ENCODE measurements at places on chromosomes 4 and X.

GRCh38 chrX:40734971-40735324, 394 bp downstream of the MED14 start:
- peak; percentile 30 for DNase-seq

GRCh38 chr4:122819708-122820449, 6.8 kb upstream of the FGF2 start:
- DNase-seq, result no peak

- peak; percentile 87 for DNase-seq
Observed at GRCh38 chr4:68373513-68373912, 23.6 kb upstream of the YTHDC1 start.

GRCh38 chrX:41258226-41258625, 75.7 kb upstream of the DDX3X start:
- no peak for DNase-seq

DNA sequence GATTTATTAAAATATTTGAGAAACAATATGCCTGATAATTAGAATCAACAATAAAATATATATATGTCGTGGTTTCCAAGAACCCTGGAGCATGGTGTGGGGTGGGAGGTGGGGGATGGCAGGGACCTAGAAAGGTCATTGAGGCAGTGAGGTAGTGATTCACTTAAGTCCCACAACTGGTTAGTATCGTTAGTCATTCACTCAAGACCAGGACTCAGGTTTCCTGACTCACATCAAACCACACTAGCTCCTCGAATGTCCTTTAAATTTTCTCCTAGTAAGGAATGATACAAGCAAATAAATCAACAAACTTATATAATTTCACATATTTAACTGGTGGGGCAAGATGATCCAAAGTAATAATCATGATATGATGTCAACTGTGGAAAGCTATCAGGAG, 158.8 kb upstream of the AADAT start:
- no peak for DNase-seq

DNA sequence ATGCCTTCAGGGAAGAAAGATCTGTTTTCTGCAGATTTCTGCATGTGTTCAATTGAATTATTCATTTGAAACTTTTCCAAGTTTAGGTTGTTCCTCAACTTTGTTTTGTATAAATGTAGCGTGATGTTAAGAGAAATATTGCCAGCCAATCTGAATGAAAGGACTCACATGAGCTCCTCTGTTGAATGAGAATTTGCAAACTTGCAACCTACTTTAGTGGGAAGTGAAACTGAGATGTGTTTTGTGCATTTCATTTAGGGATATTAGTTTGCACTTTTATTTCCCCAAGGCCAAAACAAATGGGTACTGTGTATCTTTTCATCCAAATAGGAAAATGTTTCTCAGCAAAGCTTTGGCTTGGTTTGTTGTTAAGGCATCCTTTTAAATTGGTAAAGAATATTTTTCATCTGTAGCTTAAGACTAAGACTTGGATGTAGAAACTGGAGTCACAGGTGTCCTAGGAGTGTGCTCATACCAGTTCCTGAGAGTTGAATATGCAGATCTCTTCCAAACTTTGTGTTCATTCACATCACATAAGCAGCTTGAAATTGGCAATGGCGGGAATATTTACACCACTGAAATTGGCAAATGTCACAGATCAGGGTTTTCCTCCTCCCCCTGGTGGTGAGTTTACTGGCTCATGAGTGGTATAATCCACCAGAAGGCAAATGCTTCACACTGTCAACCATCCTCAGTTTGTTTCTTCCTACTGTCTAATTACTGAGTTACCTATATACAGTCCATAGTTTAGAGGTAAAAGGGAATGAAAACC, 193.6 kb upstream of the BANK1 start:
- peak; percentile 26 for DNase-seq

- peak; percentile 55 for DNase-seq
Observed at GRCh38 chr4:122602277-122603142, 18.4 kb downstream of the IL21 start.

- DNase-seq, result no peak
Observed at GRCh38 chrX:42803320-42803719, 25.4 kb upstream of the PPP1R2C start.

DNA sequence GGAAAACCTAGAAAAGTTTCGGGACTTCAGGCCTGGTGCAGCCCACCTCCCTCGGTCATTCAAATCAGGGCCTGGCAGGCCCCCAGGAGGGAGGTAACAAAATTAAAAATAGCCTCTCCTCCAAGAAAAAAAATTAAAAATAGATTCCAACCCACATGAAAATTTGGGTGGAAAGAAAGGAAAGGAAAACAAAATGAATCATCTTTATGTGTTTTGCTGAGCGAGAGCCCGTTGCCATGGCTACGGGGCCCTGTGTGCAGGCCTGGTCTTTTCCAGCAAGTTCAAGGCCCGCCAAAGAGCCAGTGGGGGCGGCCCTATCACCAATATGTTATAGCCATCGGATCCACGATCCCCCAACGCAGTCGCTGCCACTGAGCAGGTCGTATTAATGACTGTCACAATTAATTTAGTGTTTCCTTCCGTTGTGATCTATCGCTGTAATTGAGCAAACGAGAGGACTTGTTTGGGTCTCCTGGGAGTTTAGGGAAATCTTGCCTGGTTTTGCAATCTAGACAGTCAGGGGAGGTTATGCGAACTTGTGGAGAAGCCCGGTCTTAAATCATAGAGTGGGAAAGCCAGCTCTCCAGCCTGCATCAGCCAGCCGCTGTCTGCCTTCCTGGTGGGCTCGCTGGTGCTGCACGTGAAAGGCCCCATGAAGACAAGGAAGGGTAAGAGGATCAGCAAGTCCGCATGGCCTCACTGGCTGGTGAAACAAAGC, 452.4 kb downstream of the BCOR start:
- no peak for DNase-seq

DNA sequence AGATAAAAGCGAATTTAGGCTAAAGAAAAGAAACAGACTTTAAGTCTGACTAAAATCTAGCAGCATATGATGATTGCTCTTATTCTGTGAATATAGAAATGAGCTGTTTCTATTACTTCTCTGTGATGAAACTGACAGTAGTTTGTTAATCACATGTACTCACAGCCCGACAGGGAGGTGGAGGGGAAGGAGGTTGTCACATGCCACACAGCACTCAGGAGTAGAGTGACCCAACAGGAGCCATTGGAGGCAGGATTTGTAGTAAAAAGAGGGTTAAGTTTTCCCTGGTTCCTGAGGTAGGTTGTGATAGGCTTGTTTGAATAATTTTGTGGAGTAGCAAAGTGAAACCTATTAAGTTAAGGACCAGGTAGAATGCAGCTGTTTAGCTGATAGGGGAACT, 495.9 kb downstream of the CENPC start:
- no peak for DNase-seq

- DNase-seq, result no peak
Observed at GRCh38 chr4:174189392-174190015, 94.0 kb downstream of the FBXO8 start.

All from hematopoietic multipotent progenitor cell treated with erythropoietin and hydrocortisone succinate and interleukin-3 and kit ligand, for 6 days (in vitro differentiated cells).